Naive thymus-derived CD4-positive, alpha-beta T cell (primary cell): ENCODE measurements at places on chromosomes 5 and 9.
A peak's percentile ranks its signal among the peaks of the same experiment; 100 is the strongest.

GRCh38 chr5:151018846-151019245 is 1.5 kb upstream of the GPX3 start:
- no peak for DNase-seq

DNA sequence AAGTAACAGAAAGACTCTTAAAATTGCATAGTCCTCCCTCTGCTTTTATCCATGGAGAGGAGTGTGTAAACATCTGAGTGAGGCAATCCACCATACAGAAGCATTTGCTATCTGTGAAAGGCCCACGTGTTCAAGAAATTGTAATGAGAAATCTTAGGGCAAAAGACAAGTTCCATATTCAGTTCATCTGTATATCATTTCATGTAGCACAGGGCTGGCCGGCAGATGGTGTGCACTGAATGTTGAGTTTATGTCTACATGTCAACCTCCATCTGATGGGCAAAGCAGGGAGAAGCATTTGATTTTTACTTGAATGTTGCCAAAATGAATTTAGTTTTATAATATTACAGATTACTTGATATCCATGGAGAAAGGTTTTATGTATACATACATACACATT is 179.5 kb upstream of the RAD23B start:
- no peak for DNase-seq

- no peak for DNase-seq
These were observed 80.8 kb downstream of the ASTN2 start for GRCh38 chr9:117334101-117334500.

DNA sequence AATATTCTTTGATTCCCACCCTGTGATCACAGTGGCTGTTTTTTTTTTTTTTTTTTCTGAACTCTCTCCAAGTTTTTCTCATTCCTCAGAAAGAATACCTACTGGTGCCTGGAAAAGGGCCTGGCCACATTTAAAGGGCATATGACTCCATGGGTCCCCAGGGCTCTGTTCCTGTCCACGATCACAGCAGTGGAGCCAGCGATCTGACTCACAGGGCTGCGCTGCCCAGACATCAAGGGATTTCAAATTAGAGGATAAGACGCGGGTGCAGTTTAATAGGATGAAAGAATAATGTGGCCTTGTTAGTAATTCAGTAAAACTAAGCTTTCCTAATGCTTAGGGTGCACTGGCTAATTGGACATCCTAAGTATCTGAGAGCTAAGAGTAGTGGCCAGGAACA is 175.1 kb upstream of the MSX2 start:
- no peak for DNase-seq

GRCh38 chr5:123717139-123717538 is 205.2 kb downstream of the CSNK1G3 start:
- DNase-seq = no peak

GRCh38 chr5:172901788-172902496 is 57.3 kb upstream of the RPL26L1 start:
- no peak for DNase-seq

DNA sequence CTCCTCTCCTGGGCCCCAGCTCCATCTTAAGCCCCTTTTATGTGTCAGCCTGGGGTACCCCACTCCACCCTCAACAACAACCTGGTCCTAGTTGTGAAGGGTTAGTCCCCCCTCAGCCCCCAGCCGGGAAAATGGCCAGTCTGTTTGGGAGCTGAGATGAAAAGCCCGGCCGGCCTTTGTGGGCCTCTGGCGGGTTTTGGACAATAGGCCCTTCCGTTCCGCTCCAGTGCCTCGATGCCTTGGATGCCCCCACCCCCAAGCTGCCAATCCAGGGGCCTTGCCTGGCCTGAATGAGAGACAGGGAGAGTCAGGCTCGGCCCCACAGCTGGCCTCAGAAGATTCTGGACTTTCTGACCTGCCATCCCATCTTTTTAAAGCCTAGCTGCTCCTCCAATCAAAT is 9.2 kb downstream of the CNTFR start:
- DNase-seq = no peak

GRCh38 chr9:6413365-6414246 is 607 bp downstream of the UHRF2 start:
- peak; percentile 21 for DNase-seq

DNA sequence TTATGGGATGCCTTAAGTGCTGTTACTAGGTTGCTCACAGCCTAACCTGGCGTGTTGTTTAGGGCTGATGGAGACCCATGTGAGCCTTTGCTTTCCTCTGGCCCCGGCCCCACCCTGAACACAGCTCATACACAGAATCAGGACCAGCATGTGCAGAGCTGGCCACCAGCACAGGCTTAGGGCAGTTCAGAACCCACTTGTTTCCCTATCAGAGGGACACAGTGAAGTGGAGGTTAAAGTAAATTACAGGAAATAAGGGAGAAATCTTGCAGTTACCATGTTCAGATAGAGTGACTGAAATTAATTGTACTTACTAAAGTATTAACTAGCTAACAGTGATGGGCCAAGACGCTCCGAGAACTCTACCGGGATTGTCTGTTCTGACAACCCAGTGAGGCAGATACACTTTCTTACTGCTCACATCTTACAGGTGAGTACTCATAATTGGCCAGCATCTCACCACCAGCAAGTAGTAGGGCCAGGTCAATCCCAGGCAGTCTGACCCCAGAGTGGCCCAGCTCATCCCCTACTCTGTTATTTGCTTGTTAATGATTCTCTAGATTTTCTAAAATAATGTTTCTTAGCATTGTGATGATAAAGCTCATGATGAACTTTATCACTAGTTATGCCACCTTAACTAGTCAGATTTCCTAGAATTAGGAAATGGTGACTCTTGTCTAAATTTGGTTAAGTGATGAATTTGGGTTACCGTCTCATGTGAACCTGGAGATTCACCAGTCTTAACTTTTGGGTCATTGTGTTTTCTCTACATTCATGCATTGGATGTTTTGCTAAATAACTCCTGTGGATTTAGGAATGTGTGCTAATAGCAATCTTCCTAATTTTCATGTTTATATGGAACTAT is 15.4 kb downstream of the CCT5 start:
- no peak for DNase-seq

GRCh38 chr5:72693546-72694205 is 122.8 kb upstream of the TNPO1 start:
- DNase-seq = no peak

DNA sequence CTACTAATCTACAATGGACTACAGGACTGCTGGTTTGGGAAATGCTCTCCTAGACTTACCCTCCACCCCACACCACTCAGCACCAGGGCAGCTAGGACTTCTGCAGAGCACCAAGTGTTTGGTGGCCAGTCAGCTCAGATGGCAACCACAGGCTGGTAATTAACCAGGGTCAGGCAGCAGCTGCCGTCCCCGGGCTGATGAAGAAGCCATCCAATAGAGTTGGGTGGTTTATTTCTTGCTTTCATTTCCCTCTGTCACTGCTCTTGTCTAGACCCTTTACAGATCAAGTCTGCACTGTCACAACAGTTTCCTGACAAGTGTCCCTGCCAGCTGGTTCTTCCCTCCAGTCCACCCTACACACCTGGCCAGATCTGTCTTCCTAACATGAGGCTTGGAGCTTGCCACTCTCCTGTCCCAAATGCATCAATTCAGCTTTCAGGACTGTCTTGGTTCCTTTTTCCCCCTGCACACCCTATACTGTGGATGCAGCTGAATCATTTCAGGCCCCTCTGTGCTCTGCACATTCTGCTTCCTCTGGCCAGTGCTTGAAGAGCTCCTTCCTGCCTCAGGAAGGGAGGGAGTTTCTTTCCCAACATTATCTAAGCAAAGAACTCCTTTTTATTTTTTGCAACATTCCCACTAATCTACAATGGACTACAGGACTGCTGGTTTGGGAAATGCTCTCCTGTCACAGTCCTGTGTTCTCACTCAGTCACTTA is 30.2 kb upstream of the HSPA9 start:
- DNase-seq = no peak

- no peak for DNase-seq
These were observed 377.0 kb downstream of the GLIS3 start for GRCh38 chr9:3922846-3923245.
